ENCODE measurements at places on chromosomes 12 and 14. TPM values are rescaled to one million over a fixed set of nuclear protein-coding genes. Genes with fewer than 3 reads are reported as not detected.

Gene AQP6
- 0.15 TPM for total RNA-seq

GRCh38 chr12:52579468-52580465 is 6.1 kb upstream of the KRT74 start:
- no peaks in the 10 kb centered on the region for H3K27me3 ChIP-seq
- DNase-seq: no peak
- H3K4me1 ChIP-seq: no peaks in the 10 kb centered on the region

DNA sequence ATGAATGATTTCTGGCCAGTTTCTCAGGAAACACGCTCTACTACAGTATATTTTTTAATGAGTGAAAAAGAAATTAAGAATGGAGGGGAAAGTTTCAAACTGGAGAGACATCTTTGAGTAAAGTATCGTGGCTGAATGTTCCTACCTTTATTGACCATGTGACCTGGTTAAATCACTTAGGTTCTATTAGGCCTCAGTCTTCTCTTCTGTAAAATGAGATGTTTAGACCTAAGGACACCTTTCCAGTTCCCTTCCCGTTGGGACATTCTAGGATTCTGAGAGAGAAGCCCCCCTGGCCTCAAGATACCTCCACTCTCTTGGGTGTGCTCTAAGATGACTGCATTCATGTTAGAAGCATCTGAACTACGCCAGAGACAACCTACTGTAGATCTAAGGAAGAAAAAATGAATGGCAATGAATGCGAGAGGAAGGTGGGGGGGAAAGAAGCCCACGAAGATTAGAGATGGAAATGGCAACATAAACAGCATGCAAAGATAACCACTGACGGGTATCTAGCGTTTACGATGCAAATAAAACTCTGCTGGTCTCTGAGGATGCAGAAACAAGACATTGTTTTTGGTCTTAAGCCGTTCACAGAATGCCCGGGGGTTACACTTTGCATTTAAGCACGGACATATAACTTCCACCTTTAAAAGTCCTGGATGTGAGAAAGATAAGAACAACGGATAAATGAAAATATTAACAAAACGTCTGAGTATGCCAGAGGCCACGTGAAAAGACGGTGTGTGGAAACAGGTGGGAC is 599 bp upstream of the CPSF6 start:
- H3K4me3 ChIP-seq: peak overlapping the region; percentile 72
- peak overlapping the region; percentile 96 for H3K27ac ChIP-seq
- H3K4me1 ChIP-seq: peaks cover 37% of the 10 kb centered on the region
- no peaks in the 10 kb centered on the region for H3K36me3 ChIP-seq
- H3K27me3 ChIP-seq: no peaks in the 10 kb centered on the region
- no peak for DNase-seq

Gene NOVA1
- total RNA-seq: 1.7 TPM

Gene LIN7A
- total RNA-seq: 12.8 TPM

DNA sequence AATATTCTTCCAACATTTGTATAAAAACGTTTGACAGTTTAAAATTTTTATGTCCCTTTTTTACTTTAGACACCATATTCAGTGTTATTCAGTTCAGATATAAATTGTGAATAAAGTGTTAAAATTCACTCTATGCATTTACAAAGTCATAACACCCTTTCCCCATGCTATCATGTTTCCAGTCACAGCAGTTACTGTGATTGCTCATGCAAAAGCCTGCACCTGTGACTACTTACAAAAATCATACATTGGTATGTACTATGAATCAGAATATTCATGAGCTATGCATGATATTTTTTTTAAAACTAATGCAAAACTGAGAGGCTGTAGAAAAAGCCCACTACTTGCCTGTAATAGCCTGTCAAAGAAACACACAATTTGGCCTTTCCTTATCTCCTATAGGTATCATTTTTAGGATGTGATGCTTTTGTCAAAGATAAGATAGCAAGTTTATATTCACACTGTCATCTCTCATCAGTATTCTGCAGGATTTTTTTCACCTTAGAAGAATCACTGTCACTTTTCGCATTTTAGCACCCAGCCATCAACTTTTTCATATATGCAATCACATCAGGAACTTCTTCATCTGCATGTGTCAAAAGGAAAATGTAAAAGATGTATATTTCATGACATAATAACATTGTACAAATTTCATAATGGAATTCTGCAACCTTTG is 443.2 kb downstream of the C12orf50 start:
- H3K27ac ChIP-seq: no peak overlapping the region
- H3K27me3 ChIP-seq: no peaks in the 10 kb centered on the region
- no peak overlapping the region for H3K4me3 ChIP-seq
- no peaks in the 10 kb centered on the region for H3K4me1 ChIP-seq
- DNase-seq: no peak

Gene NPFF
- total RNA-seq: not detected

DNA sequence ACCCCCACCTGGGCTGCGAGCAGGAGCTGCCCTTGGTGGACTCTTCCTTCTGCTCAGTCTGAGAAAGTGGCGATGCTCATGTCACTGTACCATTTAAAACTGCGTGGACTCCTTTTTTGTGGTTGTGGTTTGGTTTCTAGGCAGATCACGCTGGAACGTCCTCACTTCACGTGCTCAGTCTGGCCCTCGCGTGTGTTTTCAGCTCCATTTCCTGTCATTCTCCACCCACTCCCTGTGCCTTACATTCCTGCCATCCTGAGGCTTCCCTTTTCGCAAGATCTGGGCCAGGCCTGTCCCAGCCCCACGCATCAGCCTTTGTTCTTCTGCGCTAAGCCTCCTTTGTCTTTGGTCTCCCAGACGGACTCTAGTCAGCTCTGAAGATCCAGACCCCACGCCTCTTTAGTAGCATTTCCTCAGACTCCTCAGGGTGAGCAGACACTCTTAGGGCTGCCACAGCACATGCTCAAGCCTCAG is 105.4 kb downstream of the FBXL14 start:
- H3K27ac ChIP-seq: no peak overlapping the region
- no peaks in the 10 kb centered on the region for H3K27me3 ChIP-seq
- DNase-seq: no peak
- no peaks in the 10 kb centered on the region for H3K4me1 ChIP-seq

Gene GARIN6
- total RNA-seq: not detected

Gene LGR5
- 0.89 TPM for total RNA-seq

Gene OR4E1
- not detected for total RNA-seq

GRCh38 chr14:102508774-102509745 is 516 bp downstream of the ANKRD9 start:
- H3K4me1 ChIP-seq: peaks cover 20% of the 10 kb centered on the region
- peak overlapping the region; percentile 23 for H3K4me3 ChIP-seq
- peak; percentile 63 for DNase-seq
- H3K27me3 ChIP-seq: no peaks in the 10 kb centered on the region

GRCh38 chr14:104865631-104866441 is 768 bp downstream of the CEP170B start:
- DNase-seq: peak; percentile 65
- H3K4me3 ChIP-seq: peak overlapping the region; percentile 80
- no peaks in the 10 kb centered on the region for H3K27me3 ChIP-seq
- H3K36me3 ChIP-seq: no peaks in the 10 kb centered on the region
- peak overlapping the region; percentile 71 for H3K27ac ChIP-seq

DNA sequence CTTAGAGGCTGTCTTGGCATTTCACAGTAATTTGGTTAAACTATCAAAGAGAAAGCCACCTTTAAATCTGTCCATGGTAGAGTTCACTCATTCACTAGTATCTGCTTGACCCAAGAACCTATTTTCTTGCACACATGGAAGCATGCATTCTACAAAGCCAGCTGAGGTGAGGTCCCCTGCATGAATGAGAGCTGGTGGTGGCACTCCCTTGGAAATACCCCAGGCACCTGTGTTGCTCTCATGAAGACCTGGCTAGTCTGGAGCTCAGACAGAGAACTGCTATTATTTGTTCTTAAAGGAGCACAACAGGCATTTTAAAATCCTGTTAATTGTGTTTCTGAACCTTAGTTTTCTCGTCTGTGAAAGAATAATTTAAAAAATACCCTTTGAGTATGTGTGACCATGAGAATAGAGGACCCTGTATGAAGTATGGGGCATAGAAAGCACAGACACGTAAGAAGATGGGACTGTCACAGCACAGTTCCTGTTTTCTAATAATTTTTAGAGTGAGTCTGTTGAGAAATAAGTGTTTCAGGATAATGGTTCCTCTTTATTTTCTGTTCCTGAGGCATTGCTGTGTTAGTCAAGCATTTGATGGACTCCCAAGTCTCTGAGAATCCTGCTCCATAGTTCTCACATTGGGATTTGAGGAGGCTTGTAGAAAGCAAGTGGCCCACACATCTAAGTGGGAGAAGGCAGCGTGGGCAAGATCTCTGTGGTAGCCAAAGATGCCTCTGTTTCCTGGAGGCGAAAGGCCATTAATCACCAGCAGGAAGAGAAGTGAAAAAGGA is 10.9 kb downstream of the RGS6 start:
- H3K27ac ChIP-seq: no peak overlapping the region
- no peak for DNase-seq
- no peak overlapping the region for H3K4me3 ChIP-seq
- no peaks in the 10 kb centered on the region for H3K36me3 ChIP-seq
- H3K27me3 ChIP-seq: no peaks in the 10 kb centered on the region

DNA sequence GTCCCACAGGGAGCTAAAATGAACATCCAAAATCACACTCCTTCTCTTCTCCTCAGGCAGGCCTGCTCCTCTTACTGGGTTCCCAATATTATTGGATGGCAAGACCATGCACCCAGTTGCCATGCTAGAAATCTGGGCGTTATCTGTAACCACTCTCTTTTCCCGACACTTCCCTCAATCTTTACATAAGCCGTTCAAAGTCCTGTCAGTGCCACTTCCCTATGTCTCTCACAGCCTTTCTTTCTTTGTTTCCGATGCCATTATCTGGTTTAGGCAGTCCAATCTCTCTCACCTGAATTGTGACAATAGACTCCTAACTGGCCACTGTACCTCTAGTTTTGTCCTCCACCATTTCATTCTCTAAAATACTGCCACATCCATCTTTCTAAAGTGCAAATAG is 24.1 kb downstream of the SNRPF start:
- H3K27ac ChIP-seq: no peak overlapping the region
- no peaks in the 10 kb centered on the region for H3K4me1 ChIP-seq
- DNase-seq: no peak
- no peak overlapping the region for H3K4me3 ChIP-seq
- H3K27me3 ChIP-seq: no peaks in the 10 kb centered on the region

DNA sequence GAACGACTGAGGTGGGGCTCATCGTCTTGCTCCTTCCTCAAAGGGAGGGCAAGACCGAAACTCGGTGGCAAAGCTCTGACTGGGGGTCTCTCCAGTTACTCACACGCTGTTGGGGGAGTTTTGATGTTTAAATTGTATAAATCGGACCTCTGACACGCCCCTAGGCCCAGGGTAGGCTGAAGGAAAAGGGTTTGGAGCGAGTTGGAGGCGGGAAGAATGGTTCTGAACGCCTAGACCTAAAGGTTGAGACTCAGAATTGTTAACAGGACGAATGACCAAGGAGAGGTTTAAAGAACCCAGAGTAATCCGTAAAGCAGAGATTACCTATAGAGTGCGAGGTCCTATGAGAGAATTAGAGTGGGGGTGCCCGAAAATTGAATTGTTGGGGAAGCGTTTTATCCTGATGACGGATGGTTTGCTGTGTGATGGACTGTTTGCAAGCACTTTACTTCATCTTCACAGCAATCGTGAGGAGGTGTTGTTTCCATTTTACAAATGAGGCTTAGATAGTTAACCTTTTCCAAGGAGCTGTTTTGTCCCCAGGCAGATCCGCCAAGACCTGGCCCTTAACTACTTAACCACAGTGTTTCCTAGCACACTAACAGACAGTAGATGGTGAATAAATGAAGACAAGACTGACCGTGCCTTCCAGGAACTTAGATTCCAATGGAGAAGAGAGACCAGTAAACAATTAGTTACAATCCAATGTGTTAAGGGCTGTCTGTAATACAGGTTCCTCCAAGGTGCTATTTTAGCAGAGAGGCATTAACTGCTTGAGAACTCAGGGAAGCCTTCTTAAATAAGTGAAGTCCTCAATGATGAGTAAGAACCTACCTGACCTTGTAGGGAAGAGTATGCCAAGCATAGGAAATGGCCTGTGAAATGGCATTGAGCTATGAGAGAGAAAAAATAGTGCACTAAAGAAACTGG is 929 bp upstream of the UBE2N start:
- no peaks in the 10 kb centered on the region for H3K27me3 ChIP-seq
- no peak for DNase-seq
- H3K27ac ChIP-seq: peak overlapping the region; percentile 97

DNA sequence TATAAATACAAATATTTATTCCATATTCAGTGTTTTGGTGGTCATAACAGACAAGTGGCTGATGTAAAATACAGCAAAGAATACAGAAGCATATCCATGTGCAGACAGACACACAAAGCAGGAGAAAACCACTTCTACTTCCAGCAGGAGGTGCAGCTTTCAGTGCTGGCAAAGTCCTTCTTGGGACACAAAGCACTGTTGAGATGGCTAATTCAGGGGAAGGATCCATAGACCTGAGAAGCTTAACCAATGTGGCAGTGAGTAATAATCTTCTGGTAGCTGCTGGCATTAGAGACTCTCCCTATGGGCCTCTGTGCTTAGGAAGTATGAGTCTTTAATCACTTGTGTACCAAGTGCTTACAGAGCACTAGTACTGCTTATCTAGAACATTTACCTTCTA is 26.8 kb downstream of the AMN1 start:
- no peaks in the 10 kb centered on the region for H3K27me3 ChIP-seq
- H3K4me1 ChIP-seq: no peaks in the 10 kb centered on the region
- no peak overlapping the region for H3K27ac ChIP-seq
- H3K4me3 ChIP-seq: no peak overlapping the region

Gene PMCH
- not detected for total RNA-seq

GRCh38 chr14:100288382-100289185 is 17.7 kb downstream of the SLC25A29 start:
- no peak overlapping the region for H3K4me3 ChIP-seq
- peaks cover 19% of the 10 kb centered on the region for H3K4me1 ChIP-seq
- H3K36me3 ChIP-seq: peaks cover 9% of the 10 kb centered on the region
- no peak for DNase-seq
- no peaks in the 10 kb centered on the region for H3K27me3 ChIP-seq

- no peaks in the 10 kb centered on the region for H3K4me1 ChIP-seq
- H3K4me3 ChIP-seq: no peak overlapping the region
- no peaks in the 10 kb centered on the region for H3K27me3 ChIP-seq
- no peak for DNase-seq
- H3K36me3 ChIP-seq: no peaks in the 10 kb centered on the region
These were observed 659.0 kb upstream of the TBX3 start for GRCh38 chr12:115343008-115343407.

GRCh38 chr12:124686370-124687173 is 119.2 kb upstream of the NCOR2 start:
- no peaks in the 10 kb centered on the region for H3K36me3 ChIP-seq
- H3K27ac ChIP-seq: peak overlapping the region; percentile 51
- H3K4me3 ChIP-seq: no peak overlapping the region
- no peak for DNase-seq
- H3K4me1 ChIP-seq: peaks cover 61% of the 10 kb centered on the region

- H3K27me3 ChIP-seq: no peaks in the 10 kb centered on the region
- H3K4me1 ChIP-seq: peaks cover 7% of the 10 kb centered on the region
- no peak for DNase-seq
- no peak overlapping the region for H3K27ac ChIP-seq
These were observed 73.4 kb upstream of the ETV6 start for GRCh38 chr12:11576104-11576503.

Gene B4GALNT1
- total RNA-seq: 0.30 TPM

GRCh38 chr12:71164568-71165197 is 6.9 kb upstream of the TSPAN8 start:
- H3K36me3 ChIP-seq: no peaks in the 10 kb centered on the region
- H3K4me1 ChIP-seq: peaks cover 17% of the 10 kb centered on the region
- no peak for DNase-seq
- no peaks in the 10 kb centered on the region for H3K27me3 ChIP-seq

Measured in upper lobe of left lung (tissue), 6 donors.